COLO829 (cell line): ENCODE measurements at places on chromosomes 2 and 18.

GRCh38 chr2:58629545-58630119 lies 388.5 kb upstream of the FANCL start:
- DNase-seq = no peak

DNA sequence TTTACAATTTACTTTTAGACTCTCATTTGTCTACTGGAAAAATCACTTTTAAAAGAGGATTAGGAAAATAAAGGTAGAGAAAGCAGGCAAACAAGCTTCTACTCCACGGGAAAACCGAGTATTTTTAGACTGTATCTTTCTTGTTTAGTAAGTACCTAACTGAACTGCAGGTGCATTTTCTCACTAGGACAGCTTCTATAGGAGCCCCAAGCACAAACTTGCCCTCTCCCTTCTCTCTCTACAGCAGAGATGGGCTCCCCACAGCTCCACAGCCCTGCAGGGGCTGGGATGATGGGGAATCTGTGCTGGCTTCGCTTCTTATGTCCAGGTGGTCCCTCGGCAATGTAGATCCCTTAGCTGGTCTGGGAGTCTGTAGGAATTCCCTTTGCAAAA lies 16.2 kb downstream of the PSTPIP2 start:
- DNase-seq = no peak

DNA sequence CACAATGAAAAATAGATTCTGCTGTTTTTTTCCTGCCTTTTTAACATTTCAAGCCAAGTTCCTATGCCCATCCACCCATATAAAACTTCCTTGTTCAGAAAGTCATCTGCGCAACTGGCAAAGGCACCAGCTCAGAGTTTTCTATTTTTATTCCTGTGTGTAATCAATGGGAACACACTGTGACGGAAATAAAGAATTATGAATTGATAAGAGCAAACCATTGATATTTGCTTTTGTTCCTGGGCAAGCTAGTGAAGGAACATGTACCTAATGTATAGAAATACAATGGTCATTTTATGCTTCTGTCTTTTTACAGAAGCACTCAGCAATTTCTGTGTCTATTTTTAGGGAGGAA lies 30.8 kb upstream of the AAK1 start:
- no peak for DNase-seq

DNA sequence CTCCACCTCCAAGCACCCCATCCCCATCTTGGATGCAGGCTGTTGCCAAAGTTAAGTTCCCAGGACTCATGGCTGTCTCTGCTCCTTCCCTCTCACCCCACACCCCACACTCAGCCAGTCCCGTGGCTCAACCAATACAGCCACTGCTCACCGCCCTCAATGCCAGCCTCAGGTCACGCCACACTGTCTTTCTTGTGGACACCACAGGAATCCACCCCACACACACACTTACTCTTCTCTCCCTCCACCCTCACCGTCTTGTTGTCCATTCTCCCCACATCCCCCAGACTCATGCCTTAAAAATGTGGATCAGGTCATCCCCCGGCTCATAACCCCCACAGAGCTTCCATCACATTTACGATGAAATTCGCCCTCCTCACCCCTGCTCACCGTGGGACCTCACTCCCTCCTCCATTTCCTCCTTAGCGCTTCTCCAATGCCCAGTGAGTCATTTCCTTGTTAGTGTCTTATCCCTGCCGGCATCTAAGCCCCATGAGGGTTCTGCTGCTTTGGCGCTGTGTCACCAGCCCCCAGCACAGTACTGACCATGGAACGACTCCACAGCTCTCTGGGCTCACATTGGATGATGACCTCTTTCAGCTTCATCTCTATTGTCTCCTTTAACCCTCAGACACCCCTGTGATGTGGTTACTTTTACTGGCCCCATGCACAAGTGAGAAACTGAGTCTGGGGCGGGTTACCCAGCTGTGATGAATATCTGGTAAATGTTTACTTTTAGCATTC lies 13.8 kb downstream of the MLPH start:
- peak; percentile 90 for DNase-seq

GRCh38 chr18:58496231-58496630 lies 132.7 kb downstream of the ALPK2 start:
- DNase-seq = no peak

DNA sequence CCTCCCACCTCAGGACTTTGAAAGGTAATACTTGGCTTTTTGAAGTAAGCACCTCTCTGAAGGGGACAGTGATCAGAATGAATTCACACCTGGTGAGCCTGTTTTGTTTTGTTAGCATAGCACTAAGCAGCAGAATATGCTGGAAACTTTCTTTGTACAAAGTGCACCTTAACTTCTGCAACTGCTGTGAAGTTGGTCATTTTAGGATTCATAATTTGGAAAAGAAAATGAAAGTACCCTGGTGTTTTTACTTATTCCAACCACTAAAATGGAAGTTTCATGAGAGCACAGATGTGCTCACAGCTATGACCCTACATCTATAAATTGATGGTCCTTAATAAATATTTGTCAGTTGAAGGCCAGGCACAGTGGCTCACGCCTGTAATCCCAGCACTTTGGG lies 257.8 kb upstream of the STON1 start:
- no peak for DNase-seq

GRCh38 chr2:150584081-150584480 lies 96.6 kb upstream of the RND3 start:
- no peak for DNase-seq
